NCI-H2081 treated with DMSO at 0.1 percent for 48 hours (cell line): ENCODE measurements at places on chromosomes 7 and 10.

- no peak for DNase-seq
These were observed 235.5 kb downstream of the TNS3 start for GRCh38 chr7:47346377-47346914.

GRCh38 chr7:135197906-135198655, 13.2 kb downstream of the WDR91 start:
- no peak for DNase-seq

DNA sequence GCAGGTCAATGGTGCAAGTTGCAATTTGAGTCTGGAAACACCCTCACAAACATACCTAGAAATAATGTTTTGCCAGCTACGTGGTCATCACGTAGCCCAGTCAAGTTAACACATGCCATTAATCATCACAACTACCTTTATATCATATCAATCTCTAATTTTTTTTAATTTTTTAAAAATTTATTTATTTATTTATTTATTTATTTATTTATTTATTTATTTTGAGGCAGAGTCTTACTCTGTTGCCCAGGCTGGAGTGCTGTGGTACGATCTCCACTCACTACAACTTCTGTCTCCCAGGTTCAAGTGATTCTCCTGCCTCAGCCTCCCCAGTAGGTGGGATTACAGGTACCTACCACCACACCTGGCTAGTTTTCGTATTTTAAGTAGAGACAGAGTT, 52.4 kb upstream of the MACROH2A2 start:
- no peak for DNase-seq

DNA sequence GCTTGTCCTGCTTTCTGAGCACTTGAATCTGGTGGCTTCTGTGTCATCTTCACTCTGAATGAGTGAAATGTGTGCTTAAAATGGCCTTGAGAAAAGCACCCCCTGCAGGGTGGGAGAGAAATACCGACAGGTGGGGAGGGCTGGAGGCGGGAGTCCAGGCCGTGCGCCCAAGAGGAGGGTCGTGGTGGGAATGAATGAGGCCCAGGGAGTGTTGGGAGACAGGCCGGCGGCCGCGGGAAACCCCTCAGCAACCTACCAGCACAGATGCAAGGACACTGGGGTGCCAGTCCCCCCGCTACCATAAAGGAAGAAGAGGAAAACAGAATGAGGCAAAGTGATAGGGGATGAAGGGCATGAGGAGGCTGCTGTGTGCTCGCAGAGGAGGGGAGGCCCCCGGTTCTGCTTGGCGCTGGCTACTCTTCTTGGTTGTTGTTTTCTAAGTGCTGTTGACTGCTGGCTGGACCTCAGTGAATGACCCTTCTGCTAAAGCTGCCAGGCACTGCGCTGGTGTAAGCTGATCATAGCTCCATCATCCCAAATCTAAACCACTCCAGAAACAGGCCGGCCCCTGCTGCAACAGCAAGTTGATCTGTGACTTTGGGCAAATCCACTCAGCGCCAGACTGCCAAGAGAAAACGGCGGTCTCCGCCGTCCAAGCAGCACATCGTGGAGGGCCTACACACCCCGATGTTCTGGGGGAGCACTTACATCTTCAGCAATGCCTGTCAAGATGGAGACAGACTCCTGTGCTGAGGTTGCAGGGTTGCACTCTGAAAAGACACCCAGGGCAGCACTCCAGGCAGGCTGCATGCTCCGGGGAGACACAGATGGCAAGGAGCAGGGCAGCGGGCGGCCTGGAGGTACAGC, 378.5 kb downstream of the DNAJB6 start:
- DNase-seq, result no peak

DNA sequence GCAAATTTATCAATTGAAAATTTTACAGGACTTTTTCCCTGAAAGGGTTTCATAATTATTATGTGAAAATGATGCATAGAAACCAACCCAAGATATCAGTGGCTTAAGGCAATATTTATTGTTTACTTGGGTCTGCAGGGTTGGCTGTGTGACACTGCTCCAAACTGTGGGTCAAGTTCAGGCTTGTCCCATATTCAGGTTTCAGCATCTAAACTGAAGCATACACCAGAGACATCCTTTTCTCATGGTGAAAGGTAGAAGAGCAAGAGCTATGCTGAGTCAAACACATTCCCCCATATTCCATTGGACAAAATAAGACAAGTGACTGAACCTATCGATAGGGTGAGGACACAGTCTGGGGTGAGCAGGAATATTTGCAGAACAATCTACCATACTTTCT, 110.9 kb downstream of the MAPK8 start:
- DNase-seq, result no peak

- no peak for DNase-seq
These were observed 27.4 kb upstream of the DIP2C start for GRCh38 chr10:716821-717220.

DNA sequence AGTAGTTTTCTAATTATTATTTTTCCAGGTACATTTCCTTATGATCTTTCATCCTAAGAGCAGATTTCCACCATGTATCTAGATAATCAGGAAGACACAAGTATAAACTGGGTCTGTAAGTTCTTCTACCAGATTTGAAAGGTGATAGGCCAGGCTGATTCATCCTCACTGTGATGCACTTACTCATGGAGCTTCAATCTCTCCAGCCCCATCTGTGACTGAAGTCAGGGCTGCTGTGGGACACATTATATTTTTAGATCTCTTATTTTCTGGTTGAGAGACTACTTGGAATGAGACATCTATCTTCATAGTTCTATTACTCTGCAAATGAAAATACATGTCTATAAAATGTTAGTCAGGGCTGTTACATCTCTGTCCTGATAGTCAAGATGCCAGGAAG, 85.5 kb upstream of the SLC25A13 start:
- no peak for DNase-seq

DNA sequence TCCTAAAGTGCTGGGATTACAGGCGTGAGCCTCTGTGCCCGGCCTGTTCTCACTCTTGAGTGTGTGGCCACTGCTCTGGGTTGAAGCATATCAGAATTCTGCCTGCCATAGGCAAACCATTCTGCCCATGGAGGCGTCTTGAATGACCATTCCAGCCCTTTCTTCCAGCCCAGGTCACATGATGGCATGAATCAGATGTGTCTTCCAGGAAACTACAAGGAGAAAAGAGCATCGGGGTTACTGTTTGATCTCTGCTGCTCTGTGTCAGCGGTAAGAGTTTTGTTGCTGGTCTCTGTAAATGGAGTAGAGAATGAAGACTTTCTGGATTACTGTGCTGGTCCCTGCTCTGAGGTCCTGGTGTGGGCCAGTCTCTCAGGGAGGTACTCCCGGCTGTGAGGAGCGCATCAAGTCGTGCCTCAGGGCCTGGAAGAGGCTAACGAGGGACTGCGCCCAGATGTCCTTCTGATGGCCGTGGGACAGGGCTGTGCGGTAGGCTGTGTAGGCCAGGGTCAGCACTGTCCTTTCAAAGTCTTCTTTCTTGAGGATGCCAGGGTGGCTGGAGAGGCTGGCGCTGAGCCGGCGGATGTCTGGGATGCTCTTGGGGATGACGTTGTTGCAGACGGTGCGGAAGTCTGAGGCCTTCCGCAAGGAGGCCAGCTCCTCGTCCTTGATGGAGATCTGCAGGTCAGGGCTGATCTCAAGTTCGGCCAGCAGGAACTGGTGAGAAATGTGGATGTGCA, 5.8 kb upstream of the SLC13A4 start:
- no peak for DNase-seq

DNA sequence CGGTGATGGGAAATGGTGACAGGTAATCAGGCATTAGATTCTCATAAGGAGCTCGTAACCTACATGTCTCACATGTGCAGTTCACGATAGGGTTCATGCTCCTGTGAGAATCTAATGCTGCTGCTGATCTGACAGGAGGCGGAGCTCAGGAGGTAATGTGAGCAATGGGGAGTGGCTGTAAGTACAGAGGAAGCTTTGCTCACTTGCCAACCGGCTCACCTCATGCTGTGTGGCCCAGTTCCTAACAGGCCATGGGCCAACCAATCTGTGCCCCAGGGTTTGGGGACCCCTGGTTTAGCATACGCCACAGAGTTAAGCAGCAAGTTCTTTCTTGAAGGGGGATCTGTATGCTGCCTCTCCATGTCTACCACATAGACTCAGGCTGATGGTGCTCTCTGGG, 133.1 kb downstream of the IQUB start:
- no peak for DNase-seq

DNA sequence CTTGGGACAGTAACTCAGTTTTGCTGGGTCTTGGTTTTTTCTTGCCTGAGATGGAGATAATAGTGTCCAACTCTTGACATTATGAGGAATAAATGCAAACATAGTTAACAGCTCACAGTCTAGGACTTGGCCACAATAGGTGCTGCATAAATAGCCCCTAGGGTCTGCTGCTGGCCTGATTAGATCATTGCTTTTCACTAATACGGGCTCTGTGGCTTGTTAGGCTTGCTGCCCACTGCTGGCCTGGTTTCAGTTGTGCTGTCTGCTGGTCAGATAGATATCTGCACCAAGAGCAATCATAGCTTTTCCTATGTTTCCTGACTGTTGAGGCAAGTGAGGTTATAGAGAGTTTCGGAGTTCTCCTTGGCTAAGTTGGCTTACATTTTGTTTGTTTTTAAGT, 246.1 kb downstream of the DNAJB9 start:
- DNase-seq, result no peak
